Large intestine (tissue), 12 donors: ENCODE measurements at places on chromosomes 2 and 18. TPM values are rescaled to one million over a fixed set of nuclear protein-coding genes. Genes with fewer than 3 reads are reported as not detected.

DNA sequence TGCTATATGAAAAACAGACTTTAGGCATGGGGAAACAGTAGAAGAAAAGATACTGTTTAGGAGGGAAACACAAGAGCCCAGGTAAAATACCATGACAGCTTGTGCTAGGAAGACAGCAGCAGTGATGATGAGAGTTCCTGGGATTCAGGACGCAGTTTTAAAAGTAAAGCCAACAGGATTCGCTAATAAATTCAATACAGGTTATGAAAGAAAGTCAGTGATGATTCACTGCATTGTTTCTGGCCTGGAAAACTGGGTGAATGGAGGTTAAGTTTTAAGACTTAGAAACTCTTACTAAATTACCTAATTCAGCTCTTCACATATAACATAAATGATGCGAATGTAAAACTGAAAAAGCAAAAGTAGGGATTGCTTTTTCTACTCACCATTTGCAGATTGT is 27.9 kb upstream of the RNU4ATAC start:
- DNase-seq = no peak

DNA sequence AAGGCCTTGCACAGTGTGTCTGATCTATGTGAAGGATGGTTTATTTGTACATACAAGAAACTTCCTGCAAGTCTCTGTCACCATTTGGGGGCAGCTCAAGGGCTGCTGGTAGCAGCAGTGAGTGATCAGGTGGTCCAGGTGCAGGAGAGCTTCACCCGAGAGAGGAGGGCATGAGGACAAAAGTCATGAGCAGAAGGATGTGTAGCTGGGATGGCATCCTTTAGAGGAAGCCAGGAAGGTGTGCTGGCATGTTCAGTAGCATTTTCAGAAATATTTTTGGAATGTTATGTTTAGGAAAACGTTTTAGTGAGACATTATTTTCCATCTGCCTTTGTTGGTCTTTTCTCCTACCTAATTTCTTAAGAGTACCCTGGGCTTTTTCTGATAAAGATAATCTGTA is 31.9 kb downstream of the VWA3B start:
- no peak for DNase-seq

SUPT7L gene
- 49.6 TPM for polyA plus RNA-seq

GRCh38 chr2:28346587-28346986 is 46.1 kb upstream of the FOSL2 start:
- no peak for DNase-seq
